ENCODE measurements at places on chromosomes 1 and 21.

GRCh38 chr1:48530727-48531351 is 58.8 kb upstream of the SPATA6 start:
- DNase-seq, result no peak

GRCh38 chr1:52579415-52579814 is 22.8 kb upstream of the GPX7 start:
- DNase-seq, result no peak

DNA sequence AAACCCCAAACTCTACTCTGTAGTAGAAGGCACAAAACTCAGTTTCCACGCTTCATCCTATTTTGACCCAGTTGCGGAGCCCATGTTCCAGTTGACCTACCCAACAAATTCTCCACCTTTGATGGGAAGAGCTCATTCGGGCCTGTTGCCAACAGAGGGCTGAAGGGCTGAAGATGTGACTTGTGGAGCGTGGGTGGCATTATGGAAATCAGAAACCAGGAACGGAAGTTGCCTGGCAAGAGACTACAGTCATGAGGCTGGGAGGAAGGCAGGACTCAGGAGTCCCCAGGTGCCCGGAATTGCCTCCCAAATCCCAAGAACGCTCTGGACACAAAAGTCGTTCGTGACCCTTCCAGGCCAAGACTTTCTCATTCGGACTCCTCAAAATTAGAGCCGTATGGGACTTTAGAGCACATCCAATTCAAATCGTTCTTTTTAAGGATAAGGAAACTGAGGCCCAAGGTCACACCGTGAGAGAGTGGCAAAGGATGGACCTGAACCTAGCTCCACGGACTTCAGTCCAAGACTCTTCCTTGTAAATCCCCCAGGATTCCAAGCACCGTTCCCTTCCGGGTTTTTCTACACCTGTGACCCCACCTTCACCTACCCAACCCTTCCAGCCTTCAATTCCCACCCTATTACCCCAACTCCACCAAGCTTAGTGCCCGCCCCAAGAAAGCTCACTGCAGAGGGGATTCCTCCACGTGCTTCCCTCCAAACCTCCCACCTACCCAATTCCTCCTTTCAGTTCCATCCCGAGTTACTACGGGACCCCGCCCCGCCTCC is 739 bp downstream of the SMG5 start:
- no peak for DNase-seq

GRCh38 chr21:26888931-26889330 is 43.7 kb upstream of the ADAMTS1 start:
- no peak for DNase-seq

DNA sequence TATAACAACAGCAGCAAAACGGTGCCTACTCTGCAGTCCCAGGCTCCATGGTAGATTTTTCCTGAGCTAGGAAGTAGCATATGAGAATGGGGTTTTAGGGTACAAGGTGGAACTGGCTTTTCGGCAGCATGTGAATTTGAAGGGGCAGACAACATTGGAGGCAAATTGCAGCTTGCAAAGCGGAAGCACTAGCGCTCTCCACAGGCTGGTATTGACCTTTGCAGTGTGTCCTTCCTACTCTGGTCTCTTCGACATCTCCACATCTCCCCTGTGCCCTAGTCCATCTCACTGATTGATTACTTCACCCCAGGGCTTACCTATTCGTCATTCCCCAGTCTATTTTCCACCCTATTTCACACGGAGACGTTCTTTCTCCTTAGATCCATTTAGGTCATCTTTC is 13.0 kb downstream of the IGSF21 start:
- DNase-seq, result no peak

DNA sequence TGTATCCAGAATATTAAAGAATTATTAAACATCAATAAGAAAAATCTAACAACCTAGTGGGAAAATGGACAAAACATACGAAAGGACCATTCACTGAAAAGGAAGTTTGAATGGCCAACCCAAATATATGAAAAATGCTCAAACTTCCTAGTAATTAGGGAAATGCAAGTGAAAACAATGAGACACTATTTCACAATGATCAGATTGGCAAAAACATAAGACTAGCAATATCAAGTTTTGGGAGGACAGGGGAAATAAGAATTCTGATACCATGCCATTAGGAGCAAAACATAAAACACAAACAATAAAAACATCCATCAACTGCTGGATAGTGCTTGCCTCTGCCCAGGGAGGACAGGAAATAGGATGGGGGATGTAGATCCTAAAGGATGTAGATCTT is 14.3 kb downstream of the XCL2 start:
- no peak for DNase-seq

GRCh38 chr1:32876341-32877210 is 5.9 kb upstream of the FNDC5 start:
- DNase-seq, result peak; percentile 32

- no peak for DNase-seq
Measured at GRCh38 chr1:246597340-246597739, 31.1 kb downstream of the CNST start.

DNA sequence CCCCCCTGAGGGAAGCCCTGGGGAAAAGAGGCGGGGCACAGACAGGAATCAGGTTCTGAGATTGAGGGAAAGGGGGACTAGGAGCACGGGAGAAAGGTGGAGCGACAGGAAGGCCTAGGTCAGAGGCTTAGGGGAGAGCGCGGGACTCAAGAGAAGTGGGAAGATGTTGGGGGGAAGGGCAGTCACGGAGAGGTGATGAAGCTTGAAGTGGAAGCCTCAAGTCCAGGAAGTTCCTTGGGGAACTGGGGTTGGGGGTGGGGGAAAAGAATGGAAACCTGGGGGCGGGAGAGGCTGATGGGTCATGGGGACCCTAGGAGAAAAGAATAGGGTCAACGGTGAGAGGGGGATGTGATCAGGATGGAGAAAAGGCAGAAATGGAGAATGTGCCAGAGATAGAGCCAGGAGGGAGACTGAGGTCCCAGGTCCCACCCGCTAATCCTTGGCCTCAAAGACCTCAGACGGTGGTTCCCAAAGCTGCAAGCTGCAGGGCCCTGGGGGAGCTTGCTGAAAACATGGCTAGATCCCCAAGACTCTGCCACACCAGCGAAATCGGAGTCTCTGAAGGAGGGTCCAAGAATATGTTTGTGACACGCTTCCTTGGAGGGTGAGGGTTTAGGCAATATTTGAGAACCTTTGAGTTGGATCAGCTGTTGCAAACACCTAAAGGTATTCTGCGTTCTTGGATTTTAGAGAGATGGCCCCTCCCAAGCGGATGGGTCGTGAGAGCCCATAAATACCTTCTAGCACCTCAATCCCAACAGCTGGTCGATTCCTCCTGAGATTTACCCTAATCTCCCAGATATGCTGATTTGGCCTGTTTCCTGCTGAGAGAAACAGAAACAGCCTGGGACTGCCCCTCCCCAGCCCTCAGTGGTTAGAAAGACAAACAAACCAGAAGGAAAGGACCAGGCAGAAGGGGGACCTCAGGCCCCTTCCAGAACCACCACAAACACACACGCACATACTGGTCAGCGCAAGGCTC is 3.6 kb downstream of the C1orf232 start:
- DNase-seq, result no peak

GRCh38 chr1:112057736-112058135 is 68.3 kb upstream of the KCND3 start:
- DNase-seq, result no peak

GRCh38 chr1:194442901-194443575 is 1256.6 kb upstream of the B3GALT2 start:
- DNase-seq, result no peak

DNA sequence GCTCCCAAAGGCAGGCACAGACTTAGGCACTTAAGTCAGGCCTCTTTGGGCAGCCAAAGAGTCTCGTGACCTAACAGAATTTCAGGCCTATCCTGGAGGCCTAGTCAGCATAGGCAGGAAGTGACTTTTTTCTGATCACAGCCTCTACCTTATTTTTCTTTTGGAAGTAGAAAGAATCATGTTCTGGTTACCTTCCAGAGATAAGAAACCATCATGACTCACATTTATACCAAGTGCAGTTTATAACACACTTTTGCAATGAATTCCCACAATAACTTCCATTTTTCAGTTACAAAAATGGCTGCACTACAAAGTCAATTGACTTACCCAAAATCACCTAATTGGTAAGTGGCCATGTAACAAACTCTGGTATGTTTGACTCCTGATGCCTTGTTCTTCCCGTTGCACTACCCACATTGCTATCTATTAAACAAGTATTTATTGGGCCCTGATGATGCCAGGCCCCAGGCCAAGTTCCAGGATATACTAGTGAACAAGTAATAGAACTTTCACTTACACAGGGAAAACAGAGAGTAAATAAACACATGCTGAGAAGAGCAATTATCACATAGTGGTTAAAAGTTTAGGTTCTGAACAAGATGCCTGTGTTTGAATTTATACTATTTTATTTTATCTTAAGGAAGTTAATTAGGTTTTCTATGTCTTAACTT is 74.3 kb downstream of the SH3GLB1 start:
- no peak for DNase-seq

- DNase-seq, result no peak
Measured at GRCh38 chr1:50333595-50333974, 89.7 kb downstream of the DMRTA2 start.

DNA sequence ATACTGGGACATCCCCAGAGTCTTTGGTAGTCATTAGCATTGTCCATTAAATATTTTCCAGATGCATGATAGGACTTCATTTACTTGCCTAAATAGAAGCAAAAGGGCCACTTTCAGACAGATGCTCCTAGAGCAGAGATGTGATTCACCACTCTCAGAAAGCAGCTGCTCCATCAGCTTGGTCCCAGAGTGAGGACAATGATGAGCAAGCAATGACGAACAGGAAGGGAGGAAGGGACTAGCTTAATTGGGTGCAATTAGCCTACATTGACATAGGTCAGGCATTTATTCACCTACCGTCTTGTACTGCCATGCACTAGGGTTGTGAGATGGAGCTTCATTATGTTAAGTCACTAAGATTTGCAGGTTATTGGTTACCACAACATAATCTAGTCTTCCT is 85.1 kb upstream of the PLXNA2 start:
- no peak for DNase-seq

- no peak for DNase-seq
Measured at GRCh38 chr1:239719642-239720258, 333.4 kb downstream of the CHRM3 start.

- no peak for DNase-seq
Measured at GRCh38 chr1:74470251-74470650, 42.2 kb downstream of the LRRC53 start.

- no peak for DNase-seq
Measured at GRCh38 chr1:55612988-55613387, 397.8 kb upstream of the USP24 start.
